Urinary bladder (tissue), 4 donors: ENCODE measurements at places on chromosomes 6 and 20.

DNA sequence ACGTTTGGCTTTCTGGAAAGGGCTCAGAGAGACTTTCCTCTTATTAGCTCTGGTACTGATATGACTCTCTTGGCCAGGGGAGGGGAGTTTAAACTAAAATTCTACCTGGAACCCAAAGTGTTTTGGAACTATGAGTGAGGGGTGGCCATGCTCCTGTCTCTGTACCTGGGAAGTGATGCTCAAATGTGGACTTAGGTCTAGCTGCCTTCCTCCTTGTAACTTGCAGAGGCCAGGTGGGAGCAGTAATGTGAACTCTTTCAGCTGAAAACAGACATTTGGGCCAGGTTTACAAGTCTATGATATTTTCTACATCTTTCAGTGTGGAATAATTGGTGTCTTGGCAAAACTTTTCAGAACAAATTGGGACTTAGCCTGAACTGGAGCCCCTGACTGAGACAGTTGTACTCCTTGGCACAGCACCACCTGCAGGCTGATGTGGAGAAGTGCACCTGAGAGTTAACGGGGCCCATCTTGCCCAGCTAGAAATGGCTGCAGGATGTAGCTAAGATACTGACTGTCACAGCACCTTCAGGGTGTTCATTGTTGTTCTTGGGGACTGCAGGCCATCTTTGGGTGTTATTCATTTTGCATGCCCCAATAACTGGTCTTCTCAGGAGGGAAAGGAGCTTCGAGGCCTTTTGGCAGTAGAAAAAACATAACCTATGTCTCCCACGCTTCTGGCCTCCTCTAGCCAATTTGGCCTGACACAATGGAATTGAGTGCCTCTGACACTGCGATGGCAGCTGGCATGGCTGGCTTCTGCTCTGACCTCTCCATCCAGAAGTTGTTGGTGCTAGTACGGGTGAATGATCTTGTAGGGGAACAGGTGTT, 37.1 kb downstream of the CD109 start:
- peak; percentile 23 for DNase-seq

- no peak for DNase-seq
Measured at GRCh38 chr20:2838847-2839671, 1.4 kb downstream of the PCED1A start.

- DNase-seq, result no peak
Measured at GRCh38 chr6:170131351-170131750, 159.5 kb downstream of the DLL1 start.

DNA sequence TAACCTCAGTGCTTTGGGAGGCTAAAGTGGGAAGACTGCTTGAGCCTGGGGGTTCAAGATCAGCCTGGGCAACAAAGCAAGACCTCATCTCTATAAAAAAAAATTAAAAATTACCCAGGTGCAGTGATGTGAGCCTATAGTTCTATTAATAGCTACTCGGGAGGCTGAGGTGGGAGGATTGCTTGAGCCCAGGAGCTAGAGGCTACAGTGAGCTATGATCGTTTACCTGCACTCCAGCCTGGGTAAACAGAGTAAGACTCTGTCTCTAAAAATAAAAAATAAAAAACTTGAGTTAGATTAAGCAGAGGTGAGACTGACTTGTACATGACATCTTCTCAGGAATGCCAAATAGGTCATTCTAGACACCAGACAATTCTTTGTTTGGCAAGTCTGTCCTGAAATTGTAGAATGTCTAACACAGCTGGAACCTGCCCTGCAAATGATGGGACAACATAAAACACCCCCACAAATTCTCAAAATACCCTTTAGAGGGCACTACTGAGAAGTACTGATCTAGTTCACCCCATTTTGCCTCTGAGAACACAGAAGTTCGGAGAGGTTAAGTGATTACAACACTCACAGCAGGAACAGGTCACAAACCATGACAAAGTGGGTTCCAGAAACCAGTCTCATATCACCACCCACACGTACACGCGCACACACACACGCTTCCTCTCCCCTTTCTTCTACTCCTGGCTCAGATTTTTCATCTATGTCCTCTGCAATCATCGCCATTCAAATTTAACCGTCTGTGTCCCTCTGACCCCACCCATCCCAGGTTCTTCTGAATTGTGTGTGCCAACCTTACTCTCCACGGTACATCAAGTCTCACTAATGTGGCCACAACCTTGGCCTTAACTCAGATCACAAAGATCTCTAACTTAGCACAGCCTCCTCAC, 38.3 kb downstream of the ARHGAP18 start:
- DNase-seq, result no peak

- no peak for DNase-seq
Measured at GRCh38 chr20:49698477-49698876, 15.2 kb downstream of the B4GALT5 start.

DNA sequence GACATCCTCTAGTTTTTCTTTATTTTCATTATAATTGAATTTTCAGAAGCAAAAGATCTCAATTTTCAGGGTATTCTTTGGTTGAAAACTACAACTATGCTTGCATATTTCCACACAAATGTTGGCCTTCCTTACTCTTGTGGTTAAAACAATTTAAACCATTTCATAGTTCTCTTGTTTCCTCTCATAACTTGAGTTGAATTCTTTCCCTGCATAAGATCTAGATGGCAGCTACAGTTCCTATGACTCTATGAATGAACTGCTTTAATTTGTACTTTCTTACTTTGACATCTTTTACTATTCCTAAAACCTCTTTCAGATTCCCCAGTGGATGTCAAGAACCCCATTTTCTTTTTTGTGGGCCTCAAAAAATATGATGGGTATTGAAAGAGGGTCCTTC, 564.5 kb downstream of the NKAIN2 start:
- DNase-seq, result no peak

DNA sequence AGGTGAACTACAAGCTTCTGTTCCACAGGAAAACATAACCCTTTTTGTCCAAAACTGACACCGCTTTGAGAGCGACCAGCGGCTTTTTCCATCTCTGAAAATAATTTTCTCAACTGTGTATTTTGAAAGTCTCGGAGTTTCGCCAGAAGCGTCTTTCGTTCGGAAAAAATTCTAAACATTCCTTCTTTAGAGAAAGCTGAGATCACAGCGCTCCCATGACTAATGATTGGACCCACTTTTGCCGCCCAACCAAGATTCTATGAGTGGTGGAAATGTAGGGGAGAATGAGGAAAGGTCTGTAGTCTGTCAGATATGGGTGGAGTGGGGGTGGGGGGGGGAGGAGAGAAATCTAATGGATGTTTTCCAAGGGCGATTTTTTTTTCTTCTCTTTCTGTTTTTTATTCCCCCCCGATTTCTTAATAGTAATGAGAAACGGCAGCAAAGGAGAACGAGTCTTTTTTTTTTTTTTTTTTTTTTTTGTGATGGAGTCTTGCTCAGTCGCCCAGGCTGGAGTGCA, 189.3 kb downstream of the TRIM27 start:
- no peak for DNase-seq

GRCh38 chr6:21265730-21266044, 327.9 kb upstream of the SOX4 start:
- no peak for DNase-seq

DNA sequence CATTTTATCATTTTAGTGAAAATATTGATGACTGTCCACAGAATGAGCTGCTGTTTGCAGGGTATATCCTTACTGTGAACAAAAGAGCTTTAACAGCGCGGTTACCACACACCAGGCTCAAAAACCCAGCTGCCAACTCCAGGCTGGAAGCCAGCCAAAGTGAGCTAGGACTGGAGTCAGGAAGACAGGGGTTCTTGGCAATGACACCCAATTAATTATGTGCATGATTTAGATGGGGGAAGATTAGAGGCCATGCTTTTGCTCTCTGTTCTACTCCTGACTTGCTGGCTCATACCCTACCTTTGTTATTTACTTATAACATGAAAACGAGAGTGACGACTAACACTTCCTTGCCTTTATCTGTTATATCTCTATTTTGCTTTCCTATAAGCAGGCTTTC, 128.9 kb upstream of the SHLD1 start:
- peak; percentile 64 for DNase-seq

DNA sequence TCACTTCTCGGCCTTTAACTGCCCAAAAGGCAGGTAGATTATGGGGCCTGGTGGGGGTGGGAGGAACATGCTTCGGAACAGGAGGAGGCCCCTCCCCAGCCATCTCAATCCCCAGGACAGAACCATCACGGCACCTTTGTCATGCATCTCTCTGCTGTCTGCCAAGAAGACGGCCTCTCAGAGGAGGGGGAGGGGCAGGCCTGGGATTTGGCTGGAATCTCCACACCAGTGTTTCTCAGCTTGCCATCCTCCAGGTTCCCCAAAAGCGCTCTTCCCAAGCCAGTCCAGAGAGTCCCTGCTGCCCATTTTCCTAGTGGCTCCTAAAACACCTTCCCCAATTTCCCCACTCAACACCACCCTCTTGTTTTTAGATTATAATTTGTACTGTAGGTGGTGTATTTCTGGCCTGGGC, 2.5 kb upstream of the POU5F1 start:
- no peak for DNase-seq

DNA sequence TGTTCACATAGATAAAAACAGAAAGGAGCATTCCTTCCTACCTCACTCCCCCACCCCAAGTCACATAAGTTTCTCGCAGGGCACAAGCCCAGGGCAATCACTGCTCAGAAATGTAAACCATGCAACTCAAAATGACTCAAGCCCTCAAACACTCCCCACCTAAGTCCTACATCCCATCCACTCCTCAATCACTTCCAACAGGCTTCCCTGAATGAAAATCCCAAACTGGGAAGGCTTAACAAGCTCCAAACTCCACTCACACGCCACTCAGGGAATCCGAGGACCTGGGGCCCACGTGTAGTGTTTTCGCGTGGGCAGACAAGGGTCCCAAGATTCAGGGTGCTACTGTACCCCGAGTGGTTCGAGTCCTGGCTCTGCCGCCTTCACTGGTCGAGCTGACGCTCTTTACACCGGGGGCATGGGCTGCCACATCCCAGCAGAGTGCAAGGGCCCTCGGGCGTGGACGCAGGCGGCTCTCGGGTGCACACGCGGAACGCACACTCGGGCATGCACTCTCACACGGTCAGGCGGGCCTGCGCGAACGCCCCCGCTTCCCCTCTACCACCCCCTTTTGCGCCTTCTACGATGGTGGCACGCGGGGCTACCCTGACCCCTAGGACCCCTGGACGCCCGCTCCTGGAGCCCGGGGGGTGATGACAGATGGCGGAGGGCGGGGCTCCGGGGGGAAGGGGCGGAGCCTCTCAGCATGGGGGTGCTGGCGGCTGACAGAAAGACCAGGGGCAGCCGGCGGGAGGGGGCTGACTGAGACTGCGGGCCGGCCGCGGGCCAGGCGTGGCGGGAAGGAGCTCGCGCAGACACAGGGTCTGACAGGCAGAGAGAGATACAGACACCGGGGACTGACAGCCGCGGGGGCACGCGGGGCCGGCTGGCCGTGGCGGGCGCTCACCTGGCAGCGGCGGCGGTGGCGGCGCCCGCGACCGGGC, 657 bp downstream of the ZHX3 start:
- no peak for DNase-seq

- DNase-seq, result no peak
Measured at GRCh38 chr6:154370545-154370944, 13.9 kb upstream of the IPCEF1 start.

GRCh38 chr20:47776639-47777038, 8.6 kb downstream of the SULF2 start:
- DNase-seq, result no peak

DNA sequence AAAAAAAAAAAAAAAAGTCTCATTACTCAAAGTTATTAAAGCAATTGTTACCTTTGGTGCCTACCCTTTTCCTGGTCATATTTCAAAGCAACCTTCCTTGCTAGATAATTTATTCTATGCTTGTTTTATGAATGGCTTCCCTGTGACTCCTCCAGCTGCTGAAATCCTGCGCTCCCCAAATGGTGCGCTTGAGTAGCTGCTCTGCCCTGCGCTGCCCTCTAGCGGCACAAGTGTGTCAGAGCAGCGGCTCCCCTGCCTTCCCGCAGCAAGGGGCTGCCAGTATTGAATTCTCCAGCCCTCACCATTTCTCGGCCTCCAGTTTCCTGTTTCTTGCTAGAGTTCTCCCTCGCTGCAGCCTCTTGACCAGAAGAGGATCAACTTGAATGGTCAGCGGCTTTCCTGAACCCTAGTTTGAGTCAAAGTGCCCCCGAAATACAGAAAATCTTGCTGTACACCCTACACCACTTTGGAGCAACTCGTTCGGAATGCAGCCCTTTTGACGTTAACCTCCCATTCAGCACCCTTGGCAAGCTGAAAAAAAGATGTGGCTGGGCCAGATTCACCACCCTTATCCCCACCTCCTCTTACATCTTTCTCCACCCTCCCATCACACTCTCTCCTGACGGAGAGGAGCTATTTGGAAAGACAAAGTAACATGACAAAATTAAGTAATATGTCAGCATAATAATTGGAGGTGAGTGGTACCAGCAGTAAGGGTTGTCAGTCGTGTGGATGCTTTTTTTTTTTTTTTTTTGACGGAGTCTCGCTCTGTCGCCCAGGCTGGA, 60.4 kb upstream of the KLHL31 start:
- no peak for DNase-seq

GRCh38 chr6:16333580-16333979, 95.2 kb downstream of the GMPR start:
- no peak for DNase-seq

DNA sequence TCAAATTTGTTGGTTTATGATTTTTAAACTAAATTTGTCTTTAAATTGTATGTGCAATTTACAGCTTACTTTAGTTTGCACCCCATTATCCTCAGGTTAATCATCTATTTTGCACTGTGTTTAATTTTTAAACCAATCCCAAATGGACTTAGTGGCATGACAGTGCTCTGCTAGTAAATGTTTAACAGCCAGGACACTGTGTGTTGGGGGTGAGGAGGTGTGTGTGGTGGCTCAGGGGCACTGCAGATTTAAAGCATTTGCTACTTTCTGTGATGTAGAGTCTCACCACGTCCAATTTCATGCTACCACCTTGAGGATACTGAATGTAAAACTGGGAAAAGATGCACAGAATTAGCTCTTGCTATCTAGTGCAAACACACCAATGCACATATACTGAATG, 225.7 kb downstream of the HAO1 start:
- no peak for DNase-seq

DNA sequence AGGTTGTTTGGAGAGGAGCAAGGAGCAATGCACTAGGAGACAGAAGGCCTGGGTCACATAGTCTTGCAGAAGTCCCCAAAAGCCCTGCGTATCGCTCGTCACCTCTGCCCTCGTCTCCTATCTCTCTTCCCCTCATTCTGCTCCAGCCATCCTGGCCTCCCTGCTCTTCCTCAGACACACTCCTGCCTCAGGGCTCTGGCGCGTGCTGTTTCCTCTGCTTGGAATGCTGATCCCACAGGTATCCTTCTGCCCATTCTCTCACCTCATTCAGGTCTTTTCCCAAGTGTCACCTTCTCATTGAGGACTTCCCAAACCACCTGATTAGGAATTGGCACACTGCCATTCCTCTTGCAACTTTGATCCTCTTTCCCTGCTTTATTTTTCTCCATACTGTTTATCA, 9.0 kb upstream of the SLC2A10 start:
- DNase-seq, result no peak

DNA sequence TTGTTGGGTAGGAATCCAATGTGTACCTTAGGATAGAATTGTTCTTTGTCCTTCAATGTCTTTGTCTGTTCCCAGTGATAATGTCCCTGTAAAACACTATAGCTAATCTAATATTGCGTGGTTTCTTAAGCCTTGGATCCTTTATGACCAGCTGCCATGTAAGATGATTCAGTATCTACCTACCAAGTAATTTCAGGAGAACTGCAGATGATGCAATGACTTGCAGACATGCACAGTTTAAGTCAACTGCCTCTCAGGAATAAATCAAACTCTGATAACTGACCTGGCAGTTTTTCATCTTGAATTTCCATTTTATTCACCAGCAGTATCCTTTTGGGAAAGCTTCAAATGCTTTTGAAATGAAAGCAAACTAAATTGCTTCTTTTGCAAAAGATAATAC, 157.8 kb downstream of the TPBG start:
- DNase-seq, result no peak
